ENCODE measurements at places on chromosomes 3 and 15.
A peak's percentile ranks its signal among the peaks of the same experiment; 100 is the strongest.

GRCh38 chr3:141941093-141941492 lies 64.7 kb downstream of the ATP1B3 start:
- no peak for DNase-seq

GRCh38 chr15:42576776-42577175 lies 1.4 kb downstream of the STARD9 start:
- no peak for DNase-seq

DNA sequence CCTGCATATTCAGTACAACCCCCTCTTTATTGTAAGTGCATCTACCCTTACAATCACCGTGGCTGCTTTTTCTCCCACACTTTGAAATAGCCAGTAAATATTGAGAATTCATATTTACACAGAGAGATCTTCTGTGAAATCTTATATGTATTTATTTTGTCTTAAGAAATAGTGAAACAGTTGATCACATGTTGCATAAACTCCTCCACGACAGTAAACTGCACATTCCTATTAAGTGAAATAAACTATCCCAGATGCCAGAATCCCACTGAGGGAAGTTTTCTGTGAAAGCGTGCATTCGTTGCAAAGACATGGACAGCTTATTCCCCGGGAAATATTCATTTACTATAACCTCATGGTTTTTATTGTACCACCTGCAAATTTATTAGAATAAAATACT lies 796.0 kb downstream of the ROBO2 start:
- DNase-seq: no peak

DNA sequence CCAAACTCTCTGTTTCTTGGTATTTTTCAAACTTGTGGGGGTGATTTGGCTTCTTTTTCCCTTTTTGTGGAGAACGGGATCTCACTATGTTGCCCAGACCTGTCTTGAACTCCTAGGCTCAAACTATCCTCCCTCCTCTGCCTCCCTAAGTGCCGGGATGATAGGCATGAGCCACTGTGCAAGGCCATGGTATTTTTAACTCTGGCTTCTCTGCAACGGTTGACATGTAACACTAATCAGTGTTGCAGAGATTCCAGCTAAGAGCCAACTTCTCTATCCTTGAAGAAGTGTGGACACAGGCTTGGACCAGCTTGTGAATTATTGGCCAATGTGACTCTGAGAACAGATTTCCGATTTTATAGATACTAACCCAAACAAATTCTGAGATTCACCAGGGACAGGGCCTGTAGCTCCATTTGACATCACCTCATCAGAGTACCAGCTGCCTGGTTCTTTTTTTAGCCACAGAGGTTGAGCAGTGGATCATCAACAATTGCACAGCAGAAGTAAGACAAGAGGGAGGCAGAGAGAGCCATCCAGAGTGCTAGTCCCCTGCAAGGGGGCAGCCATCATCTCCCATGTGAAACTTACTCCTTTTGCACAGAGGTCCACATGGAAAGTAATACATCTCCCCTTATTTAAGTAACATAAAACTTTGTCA lies 98.1 kb upstream of the SYNPR start:
- DNase-seq: no peak

DNA sequence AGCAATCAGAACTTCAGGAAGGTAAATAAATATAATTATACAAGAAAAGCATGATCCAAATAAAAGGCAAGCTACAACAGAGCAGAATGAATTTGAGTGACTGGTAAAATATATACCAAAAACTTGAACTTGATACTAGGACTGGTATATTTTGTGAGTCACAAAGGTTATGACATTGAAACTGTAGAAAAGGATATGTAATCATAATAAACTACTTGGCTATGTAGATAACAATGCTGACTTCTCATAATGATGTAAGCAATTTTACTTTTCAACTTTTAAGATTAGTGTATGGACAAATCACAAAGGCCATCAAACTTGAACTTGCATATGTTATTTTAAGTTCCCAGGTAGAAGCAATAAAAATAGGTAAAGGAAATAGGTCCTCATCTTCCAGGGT lies 384.5 kb upstream of the NECTIN3 start:
- no peak for DNase-seq

DNA sequence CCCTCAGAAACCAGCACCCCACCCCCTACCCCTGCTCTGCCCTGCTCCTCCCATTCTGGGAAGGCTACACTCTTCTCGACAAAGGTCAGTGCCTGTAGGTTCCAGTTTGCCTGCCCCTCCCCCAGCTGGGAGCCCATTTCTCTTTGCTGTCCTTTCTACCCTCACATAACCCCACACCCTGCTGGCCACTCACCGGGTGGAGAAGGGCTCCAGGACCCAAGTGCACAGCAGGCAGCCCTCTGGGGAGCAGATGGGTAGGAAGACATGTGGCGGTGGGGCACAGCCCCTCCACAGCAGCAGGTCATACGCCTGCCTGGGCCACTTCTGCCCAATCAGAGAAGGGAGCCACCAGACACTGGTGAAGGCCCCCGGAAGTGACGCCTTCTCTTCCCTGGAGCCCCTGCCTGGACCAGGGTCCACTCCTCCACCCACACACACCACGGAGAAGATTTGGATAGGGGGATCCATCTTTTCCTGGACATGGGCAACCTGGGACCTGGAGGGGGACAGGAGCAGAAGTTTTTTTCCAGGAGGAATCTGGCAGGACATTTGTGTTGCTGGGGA lies at the start of gene THPO:
Gene THPO, minus strand, starts transcription at position 326 of the 564 bp plus-strand sequence. CDS start 1,948 bp downstream, outside the sequence.
- DNase-seq: no peak

DNA sequence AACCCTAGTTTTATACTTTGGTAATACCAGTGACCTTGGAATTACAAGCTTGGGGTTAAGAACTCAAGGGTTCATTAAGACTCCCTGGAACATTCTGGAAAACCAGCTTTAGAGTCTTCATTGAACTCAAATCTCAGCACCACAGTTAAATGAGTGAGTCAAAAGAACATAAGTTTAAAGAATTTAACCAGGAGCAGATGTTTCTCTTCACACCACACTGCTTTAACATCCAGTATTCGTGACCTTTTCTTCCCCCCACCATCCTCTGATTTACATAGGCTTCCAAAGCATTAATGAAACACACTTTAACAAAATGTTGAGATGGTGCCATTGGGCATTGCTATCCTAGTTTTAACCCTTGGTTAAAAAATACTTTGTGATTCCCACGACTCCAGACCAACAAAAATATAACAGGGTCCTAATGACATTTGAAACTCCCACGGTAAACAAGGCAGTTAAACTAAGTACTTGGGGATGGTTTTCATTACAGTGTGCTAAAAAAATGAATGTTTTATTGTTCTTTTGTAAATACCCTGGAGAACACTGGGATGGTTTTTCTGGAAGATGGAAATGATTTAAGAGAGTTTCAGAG lies 123.9 kb downstream of the OXNAD1 start:
- peak; percentile 23 for DNase-seq

- DNase-seq: no peak
Measured at GRCh38 chr3:179278151-179278550, 27.2 kb upstream of the KCNMB3 start.
